Osteoblast (primary cell): ENCODE measurements at places on chromosomes 7 and 10. TPM values are rescaled to one million over a fixed set of nuclear protein-coding genes. Genes with fewer than 3 reads are reported as not detected.

The CYP3A4 gene
- total RNA-seq: not detected in 2 replicates

The MYL10 gene
- not detected in 2 replicates for total RNA-seq

The ZNF783 gene
- total RNA-seq: 13.3 and 13.4 TPM in 2 replicates

The TUBAL3 gene
- total RNA-seq: not detected in 2 replicates

The CRTAC1 gene
- not detected in 2 replicates for total RNA-seq

The KCP gene
- total RNA-seq: 0.88 and 1.1 TPM in 2 replicates

The CUZD1 gene
- 0.36 and 0.59 TPM in 2 replicates for total RNA-seq

The TAS2R3 gene
- 1.4 and 3.2 TPM in 2 replicates for total RNA-seq

The AGBL3 gene
- total RNA-seq: 2.2 and 2.7 TPM in 2 replicates

The ZNF12 gene
- total RNA-seq: 20.9 and 22.8 TPM in 2 replicates

The PCLO gene
- under 0.01 and 0.36 TPM in 2 replicates for total RNA-seq

The GATA3 gene
- not detected in 2 replicates for total RNA-seq

The CRHR2 gene
- total RNA-seq: not detected in 2 replicates

The SMARCD3 gene
- total RNA-seq: 37.4 and 40.2 TPM in 2 replicates

The ZNF503 gene
- 18.5 and 19.4 TPM in 2 replicates for total RNA-seq

The TSPAN12 gene
- total RNA-seq: 0.59 and 1.8 TPM in 2 replicates

The CLDN4 gene
- total RNA-seq: 0.36 and 0.59 TPM in 2 replicates

The OPN1SW gene
- not detected in 2 replicates for total RNA-seq

The TRIM73 gene
- 0.36 and 1.5 TPM in 2 replicates for total RNA-seq

The FAM25G gene
- not detected in 2 replicates for total RNA-seq

The HACD1 gene
- 26.8 and 30.0 TPM in 2 replicates for total RNA-seq

The MPP7 gene
- 1.5 and 2.2 TPM in 2 replicates for total RNA-seq

The CAV1 gene
- 291 and 337 TPM in 2 replicates for total RNA-seq

The LEP gene
- total RNA-seq: under 0.01 and 0.36 TPM in 2 replicates

The SPACDR gene
- total RNA-seq: 0.36 TPM in 1 of 2 replicates, not detected in the other

The COL26A1 gene
- not detected in 2 replicates for total RNA-seq

The LRRN3 gene
- 2.2 and 2.4 TPM in 2 replicates for total RNA-seq

The C10orf53 gene
- total RNA-seq: not detected in 2 replicates

The CPED1 gene
- 30.8 and 37.4 TPM in 2 replicates for total RNA-seq

The CYP2C8 gene
- total RNA-seq: under 0.01 and 0.29 TPM in 2 replicates

The AKR1E2 gene
- 15.6 and 17.7 TPM in 2 replicates for total RNA-seq

The ADCYAP1R1 gene
- total RNA-seq: not detected in 2 replicates
